ENCODE measurements at places on chromosomes 6 and 20. TPM values are rescaled to one million over a fixed set of nuclear protein-coding genes. Genes with fewer than 3 reads are reported as not detected.

GRCh38 chr6:63964366-63964765 is 328.8 kb downstream of the PHF3 start:
- no peak for DNase-seq

- DNase-seq, result no peak
Observed at GRCh38 chr6:14128012-14128411, 10.4 kb downstream of the CD83 start.

DNA sequence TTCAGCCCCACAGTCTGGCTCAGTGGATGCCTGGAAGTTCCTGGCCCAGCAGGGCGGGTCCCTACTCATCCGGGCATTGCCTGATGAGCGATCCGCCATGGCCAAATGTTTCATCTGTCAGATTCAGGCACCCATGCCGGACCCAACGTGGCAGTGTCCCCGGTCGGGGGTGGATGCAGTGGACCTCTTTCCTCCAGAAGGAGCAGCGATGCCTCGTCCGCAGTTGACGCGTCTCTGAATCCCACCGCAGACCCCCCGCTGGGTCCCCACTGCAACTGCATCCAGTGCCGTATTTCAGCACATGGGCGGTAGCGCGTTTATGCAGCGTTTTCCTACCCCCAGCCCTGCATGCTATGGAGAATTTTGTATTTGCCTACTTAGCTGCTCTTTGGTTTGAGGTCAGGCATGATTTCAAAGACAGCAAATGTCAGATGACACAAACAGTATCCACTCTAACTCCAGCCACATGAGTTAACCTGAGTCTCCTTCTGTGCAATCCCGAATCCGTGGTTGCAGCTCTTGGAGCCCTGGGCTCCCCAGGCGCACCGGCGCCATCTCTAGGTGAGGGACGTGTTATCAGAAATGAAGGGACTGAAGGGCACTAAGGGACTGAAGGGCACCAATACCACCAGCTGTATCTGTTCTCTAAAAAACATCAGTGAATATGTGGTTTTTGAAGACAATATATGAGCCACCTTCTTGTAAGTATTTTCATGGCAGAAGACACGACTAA is 72.6 kb upstream of the THBS2 start:
- no peak for DNase-seq

DNA sequence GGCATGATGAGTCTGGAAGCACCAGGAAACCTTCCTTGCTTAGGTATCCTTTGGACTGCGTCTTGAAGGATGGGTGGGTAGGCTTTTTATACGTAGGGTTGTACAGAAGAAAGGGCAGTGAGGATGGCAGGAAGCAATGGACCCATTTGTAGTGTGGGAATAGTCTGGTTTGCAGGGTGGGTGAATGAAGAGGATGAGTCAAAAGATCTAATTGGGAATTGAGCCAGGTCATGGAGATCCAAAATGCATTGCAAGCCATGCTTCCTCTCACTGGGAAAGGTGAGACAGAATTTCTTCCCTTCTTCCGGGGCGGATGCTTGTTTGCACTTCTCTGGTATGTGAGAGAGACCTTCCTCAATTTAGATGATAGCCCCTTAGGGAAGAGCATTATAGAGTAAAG is 10.1 kb upstream of the BTBD3 start:
- no peak for DNase-seq

GRCh38 chr6:156250593-156250992 is 526.6 kb upstream of the ARID1B start:
- DNase-seq, result no peak

DNA sequence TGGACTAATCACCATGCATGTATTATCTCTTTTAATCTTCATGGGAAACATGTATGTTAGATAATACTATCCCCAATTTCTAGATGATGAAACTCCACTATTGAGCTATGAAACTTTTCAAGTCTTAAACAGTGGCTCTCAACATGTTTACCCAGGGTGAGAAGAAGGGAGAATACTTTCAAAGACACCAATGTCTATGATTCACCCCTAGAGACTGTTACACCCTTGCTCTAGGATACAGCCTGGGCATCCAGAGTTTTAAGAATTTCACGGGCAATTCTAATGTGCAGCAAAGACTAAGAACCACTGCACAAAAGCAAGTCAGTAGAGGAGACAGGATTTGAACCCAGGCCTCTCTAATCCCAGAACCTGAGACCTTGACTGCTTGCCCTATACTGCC is 47.8 kb downstream of the GFOD1 start:
- DNase-seq, result no peak

GRCh38 chr6:20188630-20189075 is 23.6 kb downstream of the MBOAT1 start:
- no peak for DNase-seq

- no peak for DNase-seq
Observed at GRCh38 chr6:128499079-128499731, 21.2 kb downstream of the PTPRK start.

DNA sequence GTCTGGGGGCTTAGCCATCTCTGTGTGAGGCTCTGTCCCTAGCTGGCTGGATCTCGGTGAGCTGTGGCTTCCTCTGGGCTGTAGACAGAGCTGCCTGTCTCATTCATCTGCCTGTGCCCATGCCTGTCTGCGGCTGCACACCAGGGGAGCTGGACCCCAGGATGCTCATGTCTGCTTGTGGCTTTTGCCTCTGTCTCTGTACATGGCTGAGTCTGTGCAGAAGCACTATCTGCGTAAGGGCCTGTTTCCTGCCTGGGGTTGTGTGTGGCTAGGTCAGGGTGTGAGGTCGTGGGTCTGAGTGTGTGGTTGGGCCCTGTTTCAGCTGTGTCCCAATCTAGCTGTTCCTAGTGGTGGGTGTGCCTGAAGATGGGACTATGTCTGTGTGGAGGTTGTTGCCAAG is 68.2 kb downstream of the CDH22 start:
- DNase-seq, result no peak

- DNase-seq, result no peak
Observed at GRCh38 chr20:18742841-18743240, 70.7 kb upstream of the SCP2D1 start.

DNA sequence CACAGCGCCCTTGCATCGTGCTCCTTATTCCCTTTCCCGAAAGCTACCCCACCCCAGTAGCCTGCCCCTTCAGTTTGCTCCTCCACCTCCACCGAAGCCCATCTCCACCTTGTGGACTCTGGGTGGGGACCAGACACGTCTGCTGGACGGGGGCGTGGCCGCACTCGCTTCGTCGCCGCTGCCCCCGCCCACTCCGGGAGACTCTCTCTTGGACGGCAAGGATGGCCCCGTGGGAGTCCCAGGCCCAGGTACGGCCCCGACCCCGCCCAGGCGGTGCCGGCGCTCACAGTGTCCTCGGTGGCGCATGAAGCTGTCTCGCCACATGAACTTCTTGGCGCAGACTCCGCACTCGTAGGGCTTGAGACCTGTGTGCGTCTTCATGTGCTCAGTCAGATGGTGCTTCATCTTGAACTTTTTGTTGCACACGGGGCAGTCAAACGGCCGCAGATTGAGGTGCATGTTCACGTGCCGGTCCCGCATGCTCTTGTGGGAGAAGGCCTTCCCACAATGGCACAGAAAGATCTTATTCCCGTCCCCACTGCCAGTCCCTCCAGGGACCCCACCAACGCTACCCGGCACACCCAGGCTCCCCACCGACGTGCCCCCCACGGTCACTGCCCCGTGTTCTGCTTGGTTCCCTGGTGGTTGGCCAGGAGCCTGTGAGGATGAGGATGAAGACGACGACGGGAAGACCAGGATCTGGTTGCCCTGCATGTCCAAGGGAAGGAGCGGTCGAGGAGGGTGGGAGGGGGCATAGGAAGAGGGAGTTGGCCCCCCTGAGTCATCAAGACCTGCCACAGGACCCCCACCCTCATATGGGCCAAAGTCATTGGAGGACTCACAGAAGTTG is 1.3 kb upstream of the TAPBP start:
- no peak for DNase-seq

DNA sequence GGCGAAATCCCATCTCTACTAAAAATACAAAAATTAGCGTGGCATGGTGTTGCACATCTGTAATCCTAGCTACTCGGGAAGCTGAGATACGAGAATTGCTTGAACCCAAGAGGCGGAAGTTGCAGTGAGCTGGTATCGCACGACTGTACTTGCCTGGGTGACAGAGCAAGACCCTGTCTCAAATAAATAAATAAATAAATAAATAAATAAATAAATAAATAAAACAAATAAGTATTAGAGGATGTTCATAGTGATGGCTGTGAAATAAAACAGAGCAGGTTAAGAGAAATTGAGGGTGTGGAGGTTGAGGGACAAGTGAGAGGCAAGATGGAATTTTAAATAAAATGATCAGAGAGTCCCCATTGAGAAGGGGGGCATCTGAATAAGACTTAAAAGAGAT is 124.7 kb upstream of the DST start:
- no peak for DNase-seq

- no peak for DNase-seq
Observed at GRCh38 chr6:39113788-39114187, 1.2 kb downstream of the SAYSD1 start.

DNA sequence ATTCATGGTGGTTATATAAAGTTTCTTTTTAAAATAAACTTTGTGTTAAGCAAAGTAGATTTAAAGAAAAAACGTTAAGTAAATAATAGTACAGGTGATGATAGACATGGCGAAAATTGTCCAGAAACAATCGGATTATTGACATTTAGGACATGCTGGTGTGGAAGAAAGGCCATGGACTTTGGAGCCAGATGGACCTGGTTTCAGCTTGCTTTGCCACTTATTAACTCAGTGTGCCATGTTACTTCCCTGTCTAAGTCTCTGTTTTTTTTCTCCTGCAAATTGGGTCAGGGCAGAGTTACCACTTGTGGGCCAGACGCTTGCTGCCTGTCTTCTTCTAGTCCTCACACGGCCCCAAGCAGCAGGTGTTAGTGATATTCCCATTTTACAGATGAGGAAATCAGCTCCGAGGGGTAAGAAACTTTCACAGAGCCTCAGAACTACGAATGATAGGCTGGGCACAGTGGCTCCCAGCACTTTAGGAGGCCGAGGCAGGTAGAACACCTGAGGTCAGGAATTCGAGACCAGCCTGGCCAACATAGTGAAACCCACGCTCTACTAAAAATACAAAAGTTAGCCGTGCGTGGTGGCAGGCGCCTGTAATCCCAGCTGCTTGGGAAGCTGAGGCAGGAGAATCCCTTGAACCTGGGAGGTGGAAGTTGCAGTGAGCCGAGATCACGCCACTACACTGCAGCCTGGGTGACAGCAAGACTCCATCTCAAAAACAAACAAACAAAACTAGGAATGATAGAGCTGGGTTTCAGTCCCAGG is 12.4 kb downstream of the KIF3B start:
- DNase-seq, result peak; percentile 25

DNA sequence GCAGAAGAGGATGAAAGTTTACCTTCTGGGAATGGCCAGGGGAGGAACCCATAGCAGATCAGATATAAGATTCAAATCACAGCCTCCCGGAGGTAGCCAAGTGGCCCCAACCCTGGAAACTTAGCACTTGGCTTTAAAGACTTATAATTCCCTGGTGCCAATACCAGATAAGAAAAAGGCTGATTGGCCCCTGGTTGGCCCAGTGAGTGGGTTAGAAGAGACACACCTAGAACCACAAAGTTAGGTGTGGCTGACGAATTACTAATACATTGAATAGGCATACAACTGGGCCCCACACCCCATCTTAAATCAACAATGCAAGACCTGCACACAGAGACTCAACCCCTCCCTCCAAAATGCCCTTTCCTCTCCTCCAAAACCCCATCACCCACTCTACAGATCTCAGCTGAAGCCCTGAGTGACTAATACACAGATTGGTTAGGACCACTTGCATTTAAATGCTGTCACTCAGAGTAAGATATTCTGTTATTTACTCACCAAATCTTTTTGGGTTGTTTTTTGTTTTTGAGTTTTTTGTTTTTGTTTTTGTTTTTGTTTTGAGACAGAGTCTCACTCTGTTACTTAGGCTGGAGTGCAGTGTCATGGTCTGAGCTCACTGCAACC is 315.4 kb upstream of the JARID2 start:
- no peak for DNase-seq

DNA sequence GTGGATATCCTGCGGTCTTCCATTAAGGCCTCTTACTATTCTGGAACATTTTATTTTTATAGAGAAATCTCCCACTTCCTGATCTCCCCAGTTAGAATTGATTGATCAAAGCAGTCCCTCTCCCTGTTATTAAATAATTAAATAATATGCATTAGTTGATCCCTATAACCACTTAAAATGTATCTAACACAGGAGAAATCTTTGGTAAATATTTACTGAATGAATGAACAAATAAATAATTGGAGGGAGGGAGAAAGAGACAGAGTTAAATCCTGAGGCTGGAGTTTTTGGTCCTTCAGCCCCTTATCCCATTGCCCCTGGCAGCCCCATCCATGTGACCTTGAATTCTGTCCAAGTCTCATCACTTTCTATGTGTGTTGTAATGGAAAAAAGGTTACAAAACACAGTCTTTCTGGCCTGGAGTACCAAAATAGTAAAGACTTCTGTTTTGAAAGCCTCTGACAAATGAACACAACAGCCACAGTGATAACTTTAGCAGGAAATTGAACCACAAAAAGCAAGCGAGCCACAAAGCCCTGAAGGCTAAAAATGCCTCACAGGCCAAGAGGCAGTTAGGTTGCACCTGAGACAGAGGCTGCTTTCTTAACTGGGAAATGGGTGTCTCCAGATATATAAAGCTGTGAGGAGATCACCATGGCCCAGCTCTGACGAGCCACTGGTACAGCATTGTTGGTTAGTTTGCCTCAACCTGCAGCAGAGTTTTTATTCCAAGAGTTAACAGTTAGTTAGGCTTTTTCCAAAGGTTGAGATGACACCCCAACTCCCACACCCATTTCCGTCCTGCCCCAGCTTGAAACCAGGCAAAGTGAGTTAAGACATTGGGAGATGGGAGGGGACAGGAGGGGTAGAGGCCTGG is 11.3 kb downstream of the NT5E start:
- DNase-seq, result no peak

DNA sequence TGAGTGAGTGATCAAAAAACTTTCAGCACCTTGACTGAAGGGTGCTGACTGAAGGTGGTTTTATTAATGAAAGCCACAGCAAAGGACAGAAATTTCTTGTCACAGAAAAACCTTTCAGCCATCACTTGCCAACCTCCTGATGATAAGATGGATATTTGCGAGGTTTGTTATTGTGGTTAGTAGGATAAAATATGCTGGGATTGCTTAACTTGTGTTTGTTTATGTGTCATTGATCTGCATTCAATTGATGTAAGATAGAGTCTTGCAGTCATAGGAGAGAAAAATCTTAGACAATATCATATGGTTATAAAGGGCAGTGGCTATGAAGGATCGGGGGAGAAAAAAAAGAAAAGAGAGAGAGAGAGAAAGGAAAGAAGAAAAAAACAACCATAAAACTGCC is 1.2 kb downstream of the TSBP1 start:
- no peak for DNase-seq

BPIFA2 gene
- total RNA-seq, result not detected

SLC26A8 gene
- total RNA-seq, result 1.4 TPM

PKHD1 gene
- 1.7 TPM for total RNA-seq

ANKEF1 gene
- total RNA-seq, result 4.0 TPM

DEFB124 gene
- not detected for total RNA-seq

ACTL10 gene
- 2.2 TPM for total RNA-seq

BPIFB2 gene
- not detected for total RNA-seq

FERMT1 gene
- 26.1 TPM for total RNA-seq

STX11 gene
- total RNA-seq, result 0.22 TPM

PDE10A gene
- 6.9 TPM for total RNA-seq
